ENCODE measurements at places on chromosomes 1 and 21. TPM values are rescaled to one million over a fixed set of nuclear protein-coding genes. Genes with fewer than 3 reads are reported as not detected.

Gene GJA5
- 0.55 TPM for total RNA-seq

Gene KLF17
- total RNA-seq = not detected

Gene XCL1
- not detected for total RNA-seq

Gene AGMAT
- total RNA-seq = 1.1 TPM

Gene NPHS2
- total RNA-seq = not detected

Gene ADCY10
- total RNA-seq = not detected

Gene C1orf185
- not detected for total RNA-seq

Gene PTBP2
- total RNA-seq = 27.0 TPM

Gene BRDT
- total RNA-seq = not detected

Gene AMY1A
- not detected for total RNA-seq

Gene ELF3
- total RNA-seq = 0.29 TPM

Gene PLA2G2D
- not detected for total RNA-seq

Gene ERG
- total RNA-seq = 223 TPM

Gene SZRD1
- 164 TPM for total RNA-seq

Gene LCE2B
- total RNA-seq = not detected

Data from endothelial cell of umbilical vein (primary cell).